Kidney capillary endothelial cell (primary cell): ENCODE measurements at places on chromosomes 6 and 20.

- DNase-seq, result peak; percentile 58
These were observed 47.4 kb downstream of the TRMT11 start for GRCh38 chr6:126033696-126034095.

GRCh38 chr20:32482442-32483261, 102.5 kb downstream of the NOL4L start:
- peak; percentile 16 for DNase-seq

DNA sequence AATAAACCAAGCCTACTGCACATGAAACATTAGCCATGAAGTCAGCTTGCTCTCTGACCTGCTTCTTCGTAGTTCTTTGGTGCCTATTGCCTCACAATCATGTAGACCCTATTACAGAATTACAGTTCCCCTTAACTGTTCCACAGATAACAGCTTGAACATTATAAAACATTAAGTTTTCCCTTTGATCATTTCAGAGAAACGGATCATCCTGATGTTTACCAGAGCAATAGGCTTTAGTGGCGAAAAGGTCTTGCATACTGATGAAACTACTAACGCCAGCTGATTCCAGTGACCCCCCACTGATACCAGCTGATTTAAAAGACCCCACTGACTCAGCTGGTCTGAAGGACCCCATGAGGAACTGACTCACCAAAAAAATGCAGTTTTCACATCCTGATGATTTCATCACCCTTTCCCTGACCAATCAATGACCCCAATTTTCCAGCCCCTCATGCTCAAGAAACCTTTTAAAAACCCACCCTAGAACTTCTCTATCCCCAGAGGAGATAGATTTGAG, 39.4 kb upstream of the MLIP start:
- no peak for DNase-seq

DNA sequence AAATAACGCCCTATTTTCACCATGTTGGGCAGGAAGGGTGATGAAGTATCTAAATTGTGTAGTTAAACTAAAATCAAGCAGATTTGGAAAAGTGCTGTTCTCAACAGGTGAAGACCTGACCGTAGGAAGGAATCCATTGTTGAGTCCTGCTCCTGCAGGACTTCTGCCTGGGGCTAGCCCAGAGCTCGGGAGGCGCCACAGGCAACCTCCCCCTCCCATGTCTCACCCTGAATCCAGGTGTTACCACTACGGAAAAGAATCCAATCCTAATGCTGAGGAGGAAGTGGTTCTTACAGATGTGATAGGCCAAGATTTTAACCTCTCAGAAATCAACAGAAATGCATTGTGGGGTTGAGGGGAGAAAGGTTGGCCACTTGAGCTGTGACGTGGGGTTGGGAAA, 30.2 kb downstream of the RAB22A start:
- DNase-seq, result no peak

DNA sequence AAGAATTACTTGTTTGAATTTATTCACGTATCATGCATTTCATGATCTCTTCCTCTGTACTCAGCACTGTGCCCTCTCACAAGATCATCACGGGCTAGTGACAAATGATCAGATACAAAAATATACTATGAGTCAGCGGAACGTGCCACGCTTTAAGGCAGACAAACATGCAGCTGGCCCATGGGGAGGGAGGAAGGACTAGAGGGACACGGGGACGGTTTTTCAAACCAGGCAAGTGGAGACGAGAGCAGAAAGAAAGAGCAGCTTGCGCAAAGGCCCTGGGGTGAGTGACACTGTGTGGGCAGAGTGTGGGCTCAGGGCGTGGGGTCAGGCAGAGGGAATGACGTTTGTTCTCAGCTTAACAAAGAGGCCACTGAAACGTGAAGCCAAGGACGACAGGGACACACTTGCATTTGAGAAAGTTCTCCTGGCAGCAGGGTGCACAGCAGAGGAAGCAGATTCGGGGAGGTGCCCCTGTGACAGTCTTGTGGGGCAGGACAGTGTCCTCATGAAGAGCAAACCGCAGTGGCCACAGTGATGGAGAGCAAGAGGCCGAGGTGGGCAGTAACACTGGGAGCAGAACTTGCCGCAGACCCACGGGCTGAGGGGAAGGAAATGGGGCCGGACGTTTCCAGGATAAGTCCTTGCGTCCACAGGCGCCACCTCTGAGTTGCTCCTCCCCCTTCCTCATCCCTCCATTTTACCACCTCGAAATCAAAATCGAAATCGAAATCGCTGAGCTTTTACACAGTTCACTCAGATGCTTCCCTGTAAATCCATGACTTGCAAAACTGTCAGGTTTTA, 6.9 kb upstream of the RPS6KA2 start:
- peak; percentile 92 for DNase-seq

- no peak for DNase-seq
These were observed 74.6 kb upstream of the XRN2 start for GRCh38 chr20:21228511-21228910.
